ENCODE measurements at places on chromosomes 16 and 17.

GRCh38 chr16:67257486-67258160 is 8.8 kb downstream of the SLC9A5 start:
- no peak for DNase-seq

DNA sequence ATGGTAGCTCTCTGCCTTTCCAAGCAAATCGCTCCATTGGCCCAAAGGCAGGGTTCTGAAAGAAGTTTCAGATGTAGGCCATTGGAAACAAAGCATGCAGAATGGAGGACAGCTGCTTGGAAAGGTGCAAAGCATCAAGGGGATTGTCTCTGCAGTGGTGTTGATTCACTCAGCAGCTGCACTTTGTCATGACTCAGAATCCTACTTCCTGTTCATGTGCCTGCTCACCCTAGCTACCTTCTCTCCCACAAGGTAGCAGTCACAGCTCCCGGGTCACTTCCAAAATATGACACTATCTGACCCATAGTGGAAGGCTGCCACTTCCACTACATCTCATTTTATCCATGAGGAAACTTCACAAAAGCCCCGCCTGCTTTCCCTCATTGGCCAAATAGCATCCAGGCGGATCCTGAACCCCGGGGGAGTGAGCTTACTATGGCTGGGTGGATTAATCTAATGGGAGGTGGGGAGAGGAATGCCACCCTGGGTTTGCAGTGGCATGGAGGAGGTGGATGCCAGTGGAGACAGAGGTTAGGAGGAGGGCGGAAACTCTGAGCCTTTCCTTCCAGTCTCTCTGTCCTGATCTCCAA is 74.7 kb upstream of the NKD1 start:
- DNase-seq, result no peak

DNA sequence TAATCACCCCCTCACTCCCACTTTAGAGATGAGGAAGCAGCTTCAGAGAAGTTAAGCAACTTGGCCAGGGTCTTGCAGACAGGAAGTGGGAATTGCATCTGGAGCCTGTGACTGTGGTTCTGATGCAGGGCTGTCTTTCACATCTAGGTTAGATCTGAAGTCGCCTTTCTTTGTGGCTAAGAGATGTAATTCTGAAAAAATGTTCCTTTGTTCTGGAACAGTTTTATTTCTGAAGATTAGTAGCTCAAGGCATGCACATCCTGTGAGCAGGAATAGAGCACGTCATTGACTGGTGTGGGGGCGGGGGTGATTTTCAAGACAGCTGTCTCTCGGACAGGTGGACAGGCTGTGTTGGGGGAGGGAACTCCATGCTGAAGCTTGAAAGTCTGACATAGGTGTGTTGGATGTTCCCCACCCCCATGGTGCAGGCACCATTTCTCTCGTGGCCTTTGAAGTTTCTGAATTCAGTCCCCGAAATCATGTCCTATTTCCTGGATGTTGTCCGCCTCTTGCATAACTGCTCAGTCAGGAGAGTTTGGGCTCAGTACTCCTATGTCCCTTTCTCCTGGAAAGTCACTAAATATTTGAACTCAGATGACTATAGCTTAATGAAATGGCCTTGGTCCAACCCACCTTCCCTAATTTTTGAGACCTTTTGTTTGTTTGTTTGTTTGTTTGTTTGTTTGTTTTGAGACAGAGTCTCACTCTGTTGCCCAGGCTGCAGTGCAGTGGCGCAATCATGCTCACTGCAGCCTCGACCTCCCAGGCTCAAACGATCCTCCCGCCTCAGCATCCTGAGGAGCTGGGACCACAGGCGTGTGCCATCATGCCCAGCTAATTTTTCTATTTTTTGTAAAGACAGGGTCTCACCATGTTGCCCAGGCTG is 21.0 kb upstream of the HERPUD1 start:
- no peak for DNase-seq

DNA sequence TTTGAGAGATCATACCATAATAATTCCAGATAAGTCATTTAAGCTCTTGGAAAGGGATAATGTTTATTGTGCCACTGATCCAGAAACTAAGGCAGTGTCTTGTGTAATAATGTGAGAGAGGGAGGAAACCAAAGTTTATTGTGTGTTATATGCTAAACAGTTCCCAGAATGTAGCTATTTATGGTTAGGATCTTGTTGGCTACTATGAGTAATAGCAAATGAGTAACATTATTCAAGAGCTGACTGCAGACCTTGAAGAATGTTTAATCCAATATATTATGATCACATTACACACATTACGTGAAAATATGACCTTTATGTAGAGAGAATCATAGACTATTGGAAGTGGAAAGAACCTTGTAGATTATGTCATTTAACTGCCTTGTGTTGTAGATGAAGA is 139.5 kb downstream of the BCAS3 start:
- no peak for DNase-seq

Measured in stimulated activated CD4-positive, alpha-beta T cell treated with anti-CD3 and anti-CD28 coated beads, TNF-alpha, amount 100 ng/mL, for 4 hours (primary cell).